CD8-positive, alpha-beta memory T cell (primary cell): ENCODE measurements at places on chromosomes 5 and 9.
A peak's percentile ranks its signal among the peaks of the same experiment; 100 is the strongest.

DNA sequence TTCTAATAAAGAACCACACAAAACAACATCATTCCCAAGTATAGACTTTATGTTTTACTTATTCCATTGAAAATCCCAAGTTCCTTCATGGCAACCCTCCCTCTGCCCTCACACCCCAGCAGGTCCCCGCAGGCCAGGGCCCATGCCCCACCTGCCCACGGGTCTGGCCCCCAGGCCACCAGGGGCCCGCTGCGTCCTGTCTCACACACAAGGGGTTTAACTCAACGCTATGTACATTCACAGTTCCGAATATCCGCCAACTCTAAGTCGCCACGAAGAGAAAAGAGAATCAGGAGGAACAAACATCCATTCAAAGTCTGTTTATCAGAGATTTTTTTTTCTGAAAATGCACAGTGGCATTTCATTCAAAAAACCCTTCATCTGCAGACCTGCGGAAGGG, 16.2 kb upstream of the SLC6A3 start:
- DNase-seq: no peak

GRCh38 chr5:132498152-132498551, 7.6 kb upstream of the IRF1 start:
- peak; percentile 51 for DNase-seq

DNA sequence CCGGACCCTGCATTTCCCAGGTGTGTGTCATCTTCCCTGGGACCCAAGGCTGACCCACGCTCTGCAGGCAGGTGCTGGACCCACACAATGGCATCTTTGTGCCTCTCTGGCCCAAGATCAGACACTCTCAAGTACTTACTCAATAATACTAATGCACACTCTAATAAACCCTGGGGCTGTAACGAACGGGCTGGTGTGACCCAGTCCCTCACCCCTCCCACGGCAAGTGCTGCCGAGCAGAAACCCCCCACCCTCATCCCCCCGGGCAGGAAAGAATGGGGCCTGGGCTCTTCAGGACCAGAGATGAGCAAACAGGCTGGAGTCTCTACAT, 1.1 kb upstream of the OBP2B start:
- no peak for DNase-seq

GRCh38 chr9:107989099-107989498, 499.5 kb upstream of the KLF4 start:
- DNase-seq: no peak

DNA sequence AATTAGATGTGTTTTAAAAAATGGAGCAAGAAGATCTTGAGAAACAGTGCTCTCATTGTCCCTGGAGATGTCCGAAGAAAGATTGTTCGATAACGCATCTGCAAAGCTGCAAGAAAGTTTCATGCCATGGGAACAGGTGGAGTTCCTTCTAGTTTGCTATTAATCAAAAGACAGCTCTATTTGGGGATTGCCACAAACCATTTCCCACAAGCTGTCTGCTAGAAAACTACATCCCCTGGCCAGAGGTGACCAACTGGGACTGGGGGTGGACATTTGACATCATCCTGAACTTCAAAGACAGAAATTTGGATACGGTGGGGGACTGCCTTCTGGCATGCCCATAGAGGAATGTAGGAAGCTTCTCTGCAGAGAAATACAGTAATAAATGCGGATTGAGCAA, 50.8 kb upstream of the OSMR start:
- DNase-seq: no peak

GRCh38 chr5:57802131-57802530, 319.5 kb upstream of the ACTBL2 start:
- no peak for DNase-seq
